ENCODE measurements at places on chromosomes 5 and 9. TPM values are rescaled to one million over a fixed set of nuclear protein-coding genes. Genes with fewer than 3 reads are reported as not detected.

DNA sequence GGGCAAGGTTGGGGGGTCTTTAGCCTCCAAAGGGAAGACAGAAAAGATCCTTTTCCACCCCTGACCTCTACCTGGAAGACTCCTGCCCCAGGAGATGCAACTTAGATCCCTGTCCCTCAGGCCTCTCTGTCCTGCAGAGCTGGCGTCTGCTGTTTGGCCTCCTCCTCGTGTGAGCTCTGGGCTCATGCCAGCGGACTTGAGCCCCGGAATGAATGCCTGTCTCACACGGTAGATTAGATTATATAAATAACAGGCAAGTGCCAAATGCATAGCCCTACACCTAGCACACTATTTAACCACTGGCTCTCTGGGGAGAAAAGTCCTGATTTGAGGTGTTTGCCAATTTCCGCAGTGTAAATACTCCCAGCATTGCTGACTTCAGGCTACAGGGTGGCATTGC is 1.4 kb upstream of the WNK2 start:
- H3K27me3 ChIP-seq = peaks cover 8% of the 10 kb centered on the region
- peak overlapping the region; percentile 78 for H3K4me3 ChIP-seq
- no peak overlapping the region for H3K27ac ChIP-seq
- DNase-seq = no peak
- H3K4me1 ChIP-seq = peaks cover 10% of the 10 kb centered on the region
- H3K36me3 ChIP-seq = no peaks in the 10 kb centered on the region

- no peak overlapping the region for H3K4me3 ChIP-seq
- no peaks in the 10 kb centered on the region for H3K4me1 ChIP-seq
- no peaks in the 10 kb centered on the region for H3K36me3 ChIP-seq
- no peak for DNase-seq
- no peak overlapping the region for H3K27ac ChIP-seq
Measured at GRCh38 chr5:110346893-110347358, 379.5 kb downstream of the TMEM232 start.

DNA sequence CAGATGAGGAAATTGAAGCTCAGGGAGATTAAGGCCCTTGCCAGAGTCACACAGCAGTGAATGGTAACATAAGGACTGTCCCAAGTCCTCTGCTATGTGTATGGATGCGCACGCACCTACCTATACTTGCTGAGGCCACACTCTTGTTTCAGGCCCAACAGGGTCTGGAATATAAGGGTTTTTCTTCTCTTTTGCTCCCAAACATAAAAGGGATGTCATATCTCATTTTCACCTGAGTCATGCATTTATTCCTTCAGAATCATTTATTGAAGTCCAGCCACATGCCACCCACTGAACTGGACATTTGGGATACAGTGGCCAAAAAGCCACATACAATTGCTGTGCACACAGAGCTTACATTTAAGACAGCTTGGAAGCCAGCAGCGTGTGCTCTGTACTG is 92.0 kb downstream of the SH3TC2 start:
- H3K4me1 ChIP-seq = no peaks in the 10 kb centered on the region
- no peak overlapping the region for H3K27ac ChIP-seq
- H3K4me3 ChIP-seq = no peak overlapping the region

GRCh38 chr5:60339691-60340201 is 360.2 kb downstream of the DEPDC1B start:
- no peaks in the 10 kb centered on the region for H3K36me3 ChIP-seq
- H3K27me3 ChIP-seq = no peaks in the 10 kb centered on the region
- H3K27ac ChIP-seq = no peak overlapping the region
- H3K4me1 ChIP-seq = no peaks in the 10 kb centered on the region

DNA sequence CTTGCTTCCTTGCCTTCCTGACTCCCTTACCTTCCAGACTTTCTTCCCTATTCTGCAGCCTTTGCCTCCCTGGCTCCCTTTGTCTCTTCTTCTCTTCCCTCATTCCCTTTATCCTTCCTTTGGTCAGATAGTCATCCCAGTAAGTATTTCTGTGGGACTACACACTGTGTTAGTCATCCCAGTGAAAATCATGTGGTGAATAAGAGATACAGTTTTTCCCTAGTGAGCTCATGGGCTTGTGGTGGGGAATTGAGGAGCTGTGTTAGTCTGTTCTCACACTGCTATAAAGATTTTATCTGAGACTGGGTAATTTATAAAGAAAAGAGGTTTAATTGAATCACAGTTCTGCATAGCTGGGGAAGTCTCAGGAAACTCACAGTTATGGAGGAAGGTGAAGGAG is 109.8 kb upstream of the EDIL3 start:
- H3K27me3 ChIP-seq = no peaks in the 10 kb centered on the region
- H3K27ac ChIP-seq = no peak overlapping the region
- H3K4me1 ChIP-seq = no peaks in the 10 kb centered on the region
- no peak for DNase-seq
- no peaks in the 10 kb centered on the region for H3K36me3 ChIP-seq

- no peak overlapping the region for H3K4me3 ChIP-seq
- no peak overlapping the region for H3K27ac ChIP-seq
- no peaks in the 10 kb centered on the region for H3K36me3 ChIP-seq
- no peak for DNase-seq
Measured at GRCh38 chr9:14710804-14711203, 11.7 kb downstream of the CER1 start.

GRCh38 chr5:167063788-167064187 is 1227.7 kb upstream of the WWC1 start:
- no peak overlapping the region for H3K27ac ChIP-seq
- no peaks in the 10 kb centered on the region for H3K27me3 ChIP-seq
- H3K4me1 ChIP-seq = no peaks in the 10 kb centered on the region
- no peak for DNase-seq

- H3K4me3 ChIP-seq = no peak overlapping the region
- no peak for DNase-seq
- peaks cover 8% of the 10 kb centered on the region for H3K4me1 ChIP-seq
- H3K36me3 ChIP-seq = no peaks in the 10 kb centered on the region
Measured at GRCh38 chr9:134291452-134291881, 34.8 kb upstream of the RXRA start.

The ACSL6 gene
- 40.0 TPM for total RNA-seq

The CCNO gene
- not detected for total RNA-seq

The FAM221B gene
- total RNA-seq = not detected

The PGM5 gene
- total RNA-seq = not detected

The LCN2 gene
- not detected for total RNA-seq
